MG63 (cell line): ENCODE measurements at places on chromosomes 2 and 18. TPM values are rescaled to one million over a fixed set of nuclear protein-coding genes. Genes with fewer than 3 reads are reported as not detected.

The KCNJ3 gene
- not detected in 2 replicates for total RNA-seq

The RAB27B gene
- not detected in 2 replicates for total RNA-seq

The SLC30A3 gene
- total RNA-seq = not detected in 2 replicates

The CAPN14 gene
- not detected in 2 replicates for total RNA-seq

The GALR1 gene
- total RNA-seq = not detected in 2 replicates

The STAM2 gene
- total RNA-seq = 31.9 and 33.1 TPM in 2 replicates

The MPP4 gene
- 5.5 and 7.6 TPM in 2 replicates for total RNA-seq

The IL36B gene
- not detected in 2 replicates for total RNA-seq

DNA sequence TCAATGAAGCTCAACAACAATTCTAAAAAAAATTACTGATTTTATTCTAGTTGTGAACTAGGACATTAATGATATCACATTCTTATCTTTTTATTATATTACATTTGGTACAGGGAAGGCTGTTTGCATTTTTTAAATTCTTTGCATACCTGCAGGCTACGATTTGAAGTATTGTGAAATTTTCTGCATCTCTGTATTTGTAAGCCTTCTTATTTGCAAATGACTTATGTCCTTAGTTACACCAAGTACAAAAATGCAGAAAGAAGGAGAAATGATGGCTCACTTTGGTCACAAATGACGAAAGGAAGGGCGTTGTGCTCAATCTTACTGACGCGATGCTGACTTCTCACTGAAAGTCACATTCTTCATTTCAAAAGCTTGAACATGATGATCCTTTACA, 227.5 kb upstream of the SOX11 start:
- no peak for DNase-seq

DNA sequence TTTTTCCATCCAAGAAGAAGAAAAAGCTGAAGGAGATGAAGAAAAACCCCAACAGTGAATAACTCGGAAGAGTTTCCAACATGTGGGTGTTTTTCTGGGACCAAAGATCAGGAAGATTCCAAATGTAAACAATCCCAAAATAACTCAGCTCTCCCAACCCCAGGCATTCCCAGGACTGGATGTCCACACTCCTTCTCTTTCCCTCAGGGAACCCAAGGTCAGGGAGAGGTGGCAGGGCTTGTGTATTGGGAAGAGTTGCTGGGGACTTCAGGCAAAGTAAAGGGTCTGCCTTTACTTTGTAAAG, 268.0 kb downstream of the DYSF start:
- no peak for DNase-seq

DNA sequence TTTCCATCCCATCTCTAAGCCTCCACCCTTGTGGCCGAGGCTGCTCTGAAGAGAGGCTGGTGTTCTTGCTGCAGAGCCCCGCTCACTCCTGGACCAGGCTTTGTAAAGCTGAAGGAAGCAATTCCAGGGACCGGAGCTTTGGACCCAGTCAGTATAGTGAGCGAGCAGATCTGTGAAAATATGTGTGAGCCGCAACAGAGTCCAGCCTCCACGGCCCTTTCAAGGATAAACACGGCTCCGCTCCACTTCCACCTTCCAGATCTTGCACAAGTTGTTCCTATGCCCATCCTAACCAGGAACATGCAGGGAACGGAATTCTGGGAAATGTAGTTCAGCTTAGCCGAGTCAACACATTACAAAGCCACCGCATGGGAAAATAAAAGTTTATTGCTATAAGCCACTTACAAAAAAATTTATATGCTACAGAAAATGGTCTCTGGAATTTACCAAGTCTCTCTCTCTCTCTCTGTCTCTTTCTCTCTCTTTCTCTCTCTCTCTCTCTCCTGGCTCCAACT, 151.7 kb upstream of the ZNF521 start:
- peak; percentile 62 for DNase-seq

DNA sequence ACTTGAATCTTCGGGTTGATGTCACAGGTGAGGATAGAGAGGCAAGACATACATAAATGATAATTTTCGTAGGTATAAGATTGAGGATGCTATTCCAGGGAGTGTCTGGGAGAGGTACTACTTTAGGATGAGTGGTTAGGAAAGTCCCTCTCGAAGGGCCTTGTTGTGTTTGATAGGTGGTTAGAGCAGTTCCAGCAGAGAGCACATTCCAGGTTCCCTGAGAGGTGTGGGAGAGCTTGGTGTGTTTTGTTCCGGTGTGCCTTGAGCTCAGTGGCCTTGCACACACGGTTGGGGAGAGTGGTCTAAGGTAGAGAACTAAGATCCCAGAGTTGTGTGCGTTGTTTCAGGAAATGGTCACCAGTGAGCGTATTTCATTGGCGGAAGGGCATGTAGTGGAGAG, 191.4 kb downstream of the ZNF407 start:
- no peak for DNase-seq

DNA sequence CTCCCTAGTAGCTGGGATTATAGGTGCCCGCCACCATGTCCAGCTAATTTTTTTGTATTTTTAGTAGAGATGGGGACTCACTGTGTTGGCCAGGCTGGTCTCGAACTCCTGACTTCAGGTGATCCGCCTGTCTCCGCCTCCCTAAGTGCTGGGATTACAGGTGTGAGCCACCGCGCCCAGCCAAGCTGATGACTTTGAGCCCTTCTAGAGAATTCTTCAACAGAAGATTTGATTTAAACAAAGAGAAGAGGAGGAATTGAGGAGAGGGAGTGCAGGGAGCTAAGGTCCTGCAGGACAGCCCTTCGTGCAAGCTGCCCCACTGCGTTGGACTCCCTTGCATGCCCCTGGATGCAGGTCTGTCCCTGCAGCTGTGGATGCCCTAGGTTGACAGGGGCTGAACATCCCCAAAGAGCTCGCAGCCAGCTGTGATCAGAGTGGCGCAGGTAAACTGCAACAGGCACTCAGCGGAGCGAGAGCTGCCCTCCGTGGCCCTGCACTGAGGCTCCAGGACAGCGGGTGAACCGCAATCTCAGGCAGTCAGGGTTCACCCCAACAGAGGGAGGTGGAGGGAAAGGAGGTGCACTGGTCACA, 13.7 kb downstream of the ADRA2B start:
- DNase-seq = no peak

- no peak for DNase-seq
Observed at GRCh38 chr2:234448506-234449184, 48.2 kb downstream of the ARL4C start.

DNA sequence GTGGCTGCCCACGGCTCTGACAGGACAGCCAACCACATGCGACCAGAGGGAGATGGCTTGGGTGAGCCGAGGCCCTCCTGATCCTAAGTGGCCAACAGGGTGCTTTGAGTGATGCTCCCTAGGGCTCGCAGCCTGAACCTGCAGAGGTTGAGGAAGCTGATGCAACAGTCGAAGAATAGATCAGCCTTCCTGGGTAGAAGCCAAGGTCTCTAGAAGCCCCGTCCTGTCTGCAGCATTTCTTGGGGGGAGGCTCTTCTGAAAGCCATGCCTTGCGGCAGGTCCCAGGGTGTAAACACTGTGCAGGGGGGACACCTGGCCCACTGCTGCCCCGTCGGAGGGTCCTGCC, 136.4 kb downstream of the HDAC4 start:
- peak; percentile 38 for DNase-seq

- DNase-seq = no peak
Observed at GRCh38 chr2:160014227-160014626, 48.2 kb downstream of the PLA2R1 start.

- no peak for DNase-seq
Observed at GRCh38 chr18:10368456-10369453, 85.7 kb upstream of the APCDD1 start.

DNA sequence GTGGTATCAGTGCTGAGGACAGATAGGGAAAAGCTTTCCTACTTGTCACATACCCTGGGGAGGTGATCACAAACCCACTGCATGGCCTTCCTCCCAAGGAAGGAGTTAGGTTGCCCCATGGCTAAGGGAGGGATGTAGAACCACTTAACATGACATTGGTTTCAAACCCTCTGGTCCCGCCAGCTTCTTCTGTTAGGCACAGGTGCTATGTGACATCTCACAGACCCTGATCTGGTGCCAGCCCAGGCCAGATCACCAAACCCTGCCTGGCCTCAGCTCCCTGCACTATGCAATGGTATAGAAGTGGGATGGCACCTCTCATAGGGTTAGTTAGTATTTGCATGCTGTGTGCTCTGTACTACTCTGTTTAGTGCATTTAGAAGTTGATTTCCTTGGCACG, 58.0 kb downstream of the TCF7L1 start:
- DNase-seq = no peak

- no peak for DNase-seq
Observed at GRCh38 chr2:234420408-234420807, 76.5 kb downstream of the ARL4C start.

GRCh38 chr2:237752761-237753165, 45.8 kb upstream of the RBM44 start:
- no peak for DNase-seq

DNA sequence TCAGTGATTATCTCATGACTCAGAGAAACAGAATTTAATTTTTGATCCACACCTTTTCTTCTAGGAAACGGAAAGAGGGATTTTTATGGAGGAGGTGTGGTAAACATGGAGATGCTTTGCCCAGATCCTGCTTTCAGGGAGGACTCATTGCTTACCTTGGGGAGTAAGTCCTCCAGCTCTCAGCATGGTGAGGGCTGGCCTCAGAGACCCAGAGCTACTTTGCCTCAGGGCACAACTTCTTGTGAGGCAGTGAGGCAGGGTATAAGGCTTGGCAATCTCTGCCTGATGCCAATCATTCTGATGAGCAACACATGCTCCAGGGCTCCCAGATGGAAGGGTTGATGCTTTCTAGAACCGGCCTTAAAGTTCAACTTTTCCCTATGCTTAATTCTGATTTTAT, 189.9 kb upstream of the DCC start:
- DNase-seq = no peak

GRCh38 chr2:12300019-12300602, 416.6 kb upstream of the TRIB2 start:
- DNase-seq = no peak

GRCh38 chr2:20509770-20510490, 63.1 kb downstream of the RHOB start:
- peak; percentile 66 for DNase-seq

DNA sequence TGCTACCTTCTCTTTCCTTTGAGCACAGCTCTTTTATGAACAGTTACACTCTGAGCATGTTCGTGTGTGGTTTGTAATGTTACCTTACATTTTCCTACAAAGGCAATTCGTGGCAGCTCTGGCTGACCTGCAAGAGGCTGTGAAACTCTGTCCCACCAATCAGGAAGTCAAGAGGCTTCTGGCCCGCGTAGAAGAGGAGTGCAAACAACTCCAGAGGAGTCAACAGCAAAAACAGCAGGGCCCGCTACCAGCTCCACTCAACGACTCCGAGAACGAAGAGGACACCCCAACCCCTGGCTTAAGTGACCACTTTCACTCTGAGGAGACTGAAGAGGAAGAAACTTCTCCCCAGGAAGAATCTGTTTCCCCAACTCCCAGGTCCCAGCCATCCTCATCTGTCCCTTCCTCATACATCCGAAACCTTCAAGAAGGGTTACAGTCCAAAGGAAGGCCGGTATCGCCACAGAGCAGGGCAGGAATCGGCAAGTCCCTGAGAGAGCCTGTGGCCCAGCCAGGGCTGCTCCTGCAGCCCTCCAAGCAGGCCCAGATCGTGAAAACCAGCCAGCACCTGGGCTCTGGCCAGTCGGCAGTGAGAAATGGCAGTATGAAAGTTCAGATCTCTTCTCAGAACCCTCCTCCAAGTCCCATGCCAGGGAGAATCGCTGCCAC, 56.9 kb downstream of the WDSUB1 start:
- DNase-seq = no peak

- DNase-seq = peak; percentile 24
Observed at GRCh38 chr18:6086731-6087130, 191.4 kb upstream of the TMEM200C start.

GRCh38 chr2:160205505-160205904, 5.4 kb upstream of the ITGB6 start:
- DNase-seq = peak; percentile 97

DNA sequence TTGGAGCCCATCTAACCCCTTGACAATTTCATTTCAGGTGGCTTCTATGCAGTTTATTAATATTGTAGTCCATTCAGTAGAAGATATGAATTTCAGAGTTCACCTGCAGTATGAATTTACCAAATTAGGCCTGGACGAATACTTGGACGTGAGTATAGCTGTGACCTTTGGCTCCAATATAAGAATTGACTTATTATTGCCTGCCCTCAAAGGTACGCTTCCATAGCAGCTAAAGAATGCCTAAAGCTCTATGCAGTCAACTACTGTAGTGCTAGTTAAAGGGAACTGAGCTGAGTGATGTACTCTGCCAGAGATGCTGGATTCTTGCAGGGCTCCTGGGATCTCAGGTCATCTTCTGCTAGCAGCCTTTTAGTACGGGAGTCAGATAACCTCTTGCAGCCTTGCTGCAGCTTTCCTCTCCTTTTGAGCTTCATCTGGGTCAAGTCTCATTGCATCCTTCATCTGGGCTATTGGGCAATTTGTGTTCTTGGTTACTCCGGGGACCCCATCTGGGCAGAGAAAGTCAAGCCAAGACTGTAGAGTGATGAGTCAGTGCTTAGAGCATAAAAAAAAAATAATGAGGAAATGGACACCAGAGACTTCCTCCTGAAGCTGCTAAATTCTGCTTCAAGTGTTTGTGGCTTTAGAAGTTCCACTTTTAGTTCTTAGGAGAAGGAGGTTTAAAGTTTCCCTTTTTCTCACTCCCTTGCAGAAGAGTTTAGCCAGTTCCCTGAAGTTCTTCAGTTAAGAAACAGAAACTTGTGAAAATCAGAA, 105.6 kb downstream of the PRPF40A start:
- DNase-seq = peak; percentile 38

GRCh38 chr18:62500174-62500573, 22.7 kb upstream of the ZCCHC2 start:
- DNase-seq = no peak

GRCh38 chr2:128488434-128488833, 169.8 kb upstream of the HS6ST1 start:
- DNase-seq = no peak

- DNase-seq = no peak
Observed at GRCh38 chr2:240106765-240107476, 29.2 kb downstream of the COPS9 start.

DNA sequence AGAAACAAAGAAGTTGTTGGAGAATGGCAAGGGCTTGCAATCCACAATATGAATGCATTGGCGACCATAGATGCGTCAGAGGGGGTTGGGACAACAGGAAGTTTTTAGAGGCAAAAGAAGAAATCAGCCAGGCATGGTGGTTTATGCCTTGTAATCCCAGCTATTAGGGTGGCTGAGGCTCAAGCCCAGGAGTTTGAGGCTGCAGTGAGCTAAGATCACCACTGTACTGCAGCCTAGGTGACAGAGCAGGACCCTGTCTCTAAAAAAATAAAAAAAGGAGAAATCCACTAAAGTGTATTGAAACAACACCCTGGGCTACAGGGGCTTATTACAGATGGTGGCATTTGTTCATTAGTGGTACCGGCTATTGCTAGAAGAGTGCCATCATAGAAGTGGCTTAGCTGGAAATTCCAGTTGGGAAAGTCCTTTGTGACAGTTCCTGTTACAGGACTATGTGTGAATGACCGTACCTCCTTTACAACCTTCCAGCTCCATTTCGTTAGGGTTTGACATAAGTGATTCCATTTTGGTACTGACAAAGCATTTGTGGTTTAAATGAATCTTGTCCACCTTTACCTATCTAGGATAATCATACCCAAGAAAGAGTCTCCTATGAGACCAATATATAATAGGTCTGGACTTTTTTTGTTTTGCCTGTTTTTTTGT, 10.7 kb upstream of the WDSUB1 start:
- no peak for DNase-seq

- no peak for DNase-seq
Observed at GRCh38 chr2:83113953-83114352, 1345.1 kb downstream of the SUCLG1 start.
